CD4-positive, alpha-beta T cell treated with Interleukin-10 for 1 hour (primary cell): ENCODE measurements at places on chromosomes 1 and 21.

DNA sequence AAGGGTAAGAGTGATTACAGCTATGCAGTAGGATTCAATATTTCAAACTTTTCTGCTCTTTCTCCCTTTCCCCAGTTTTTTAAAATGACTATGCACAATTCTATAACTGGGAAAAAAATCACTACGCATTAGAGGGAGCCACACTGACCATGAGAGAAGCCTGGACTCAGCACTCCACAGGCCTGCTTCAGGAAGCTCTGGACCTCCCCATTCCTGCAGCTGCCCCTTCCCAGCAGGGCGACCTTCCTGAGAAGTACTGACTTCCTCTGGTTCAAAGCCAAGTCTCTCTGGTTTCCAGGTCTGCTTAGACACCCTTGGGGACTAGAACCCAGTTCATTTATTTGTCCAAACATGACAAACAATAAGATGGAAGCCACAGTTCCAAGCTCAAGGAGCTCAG lies 42.0 kb upstream of the CLSTN1 start:
- no peak for DNase-seq

GRCh38 chr1:203100516-203100869 lies 14.7 kb upstream of the MYOG start:
- DNase-seq = no peak

DNA sequence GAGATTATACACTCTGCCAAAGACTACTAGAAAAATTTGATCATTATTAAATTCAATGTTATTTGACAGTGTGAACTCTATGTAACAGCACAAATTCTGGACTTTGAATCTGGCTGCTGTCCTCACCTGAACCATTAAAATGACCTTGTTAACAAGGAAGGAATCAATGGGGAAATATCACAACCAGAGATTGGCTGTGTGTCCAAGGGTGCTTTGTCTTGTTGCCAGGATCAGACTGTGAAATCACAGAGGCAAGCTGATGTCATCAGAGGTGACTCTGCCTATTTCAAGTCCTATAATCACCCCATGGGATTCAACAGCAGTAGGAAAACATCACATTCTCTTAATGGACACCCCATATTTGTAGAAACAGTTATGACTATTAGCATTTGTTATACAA lies 46.8 kb downstream of the ADAMTS5 start:
- DNase-seq = no peak

DNA sequence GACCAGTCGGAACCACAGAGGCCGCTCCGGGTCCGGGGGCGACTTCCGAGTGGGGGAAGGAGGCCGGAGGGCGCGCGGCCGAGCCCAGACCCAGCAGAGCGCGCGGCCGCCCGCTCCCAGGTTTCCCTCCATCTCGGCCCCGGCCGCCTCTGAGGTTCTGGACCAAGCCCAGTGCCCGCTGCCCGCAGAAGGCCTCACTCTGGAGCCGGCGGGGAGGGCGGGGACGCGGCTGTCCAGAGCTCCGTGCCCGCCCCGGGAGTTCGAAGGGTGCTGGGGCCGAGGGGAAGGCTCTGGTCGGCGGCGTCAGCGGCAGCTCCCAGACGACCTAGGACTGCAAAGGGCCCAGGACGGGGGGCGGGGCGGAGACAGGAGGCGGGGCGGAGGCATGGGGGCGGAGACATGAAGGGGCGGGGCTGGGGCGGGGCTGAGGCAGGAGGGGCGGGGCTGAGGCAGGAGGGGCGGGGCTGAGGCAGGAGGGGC lies 48.0 kb upstream of the SLC19A1 start:
- DNase-seq = peak; percentile 67
